ENCODE measurements at places on chromosomes 4 and X. TPM values are rescaled to one million over a fixed set of nuclear protein-coding genes. Genes with fewer than 3 reads are reported as not detected.

RASGEF1B gene
- total RNA-seq: 3.4 TPM

RAB9B gene
- total RNA-seq: not detected

ASB11 gene
- not detected for total RNA-seq

RBM41 gene
- 12.5 TPM for total RNA-seq

ALB gene
- total RNA-seq: 1.1 TPM

NALF2 gene
- under 0.01 TPM for total RNA-seq

SSX2B gene
- not detected for total RNA-seq

ADAMTS3 gene
- total RNA-seq: 2.1 TPM

GABRQ gene
- not detected for total RNA-seq

EGFL6 gene
- not detected for total RNA-seq

BTK gene
- not detected for total RNA-seq

MBNL3 gene
- 3.8 TPM for total RNA-seq

SPANXA1 gene
- total RNA-seq: not detected

RPL34 gene
- total RNA-seq: 885 TPM

SH3BGRL gene
- 93.1 TPM for total RNA-seq
